GM23248 (cell line): ENCODE measurements at places on chromosomes 1 and 21. TPM values are rescaled to one million over a fixed set of nuclear protein-coding genes. Genes with fewer than 3 reads are reported as not detected.

- no peak for DNase-seq
These were observed 12.8 kb downstream of the TNNI3K start for GRCh38 chr1:74247881-74248528.

SH2D1B gene
- polyA plus RNA-seq: 0.38 TPM in 1 of 2 replicates, not detected in the other

TMEM269 gene
- polyA plus RNA-seq: 0.14 TPM in 1 of 2 replicates, not detected in the other

- peak; percentile 69 for DNase-seq
These were observed 550 bp downstream of the TRIM33 start for GRCh38 chr1:114510274-114511031.

GRCh38 chr1:160354388-160354985, 11.3 kb downstream of the NCSTN start:
- peak; percentile 50 for DNase-seq

CRB1 gene
- not detected in 2 replicates for polyA plus RNA-seq

DNA sequence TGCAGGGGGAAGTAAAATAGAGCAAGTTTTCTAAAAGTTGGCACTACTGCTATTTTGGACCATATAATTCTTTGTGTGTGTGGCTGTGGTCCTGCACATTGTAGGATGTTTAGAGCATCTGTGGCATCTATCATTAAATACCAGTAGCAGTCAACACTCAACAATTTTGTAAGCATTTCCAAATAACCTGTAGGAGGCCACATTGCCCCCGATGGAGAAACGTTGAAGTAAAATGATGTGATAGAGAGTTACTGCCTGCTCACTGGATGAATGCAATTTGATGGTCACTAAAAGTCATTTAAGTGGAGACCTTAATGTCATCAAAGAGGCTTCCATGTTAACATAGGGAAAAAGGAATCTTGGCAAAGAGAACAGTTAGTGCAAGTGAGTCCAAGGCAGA, 560.8 kb downstream of the NEGR1 start:
- DNase-seq: no peak

- DNase-seq: peak; percentile 88
These were observed 2.4 kb upstream of the PIK3R3 start for GRCh38 chr1:46134660-46135331.

- DNase-seq: peak; percentile 99
These were observed at the start of gene MAGI3 for GRCh38 chr1:113389953-113390834. MAGI3 (plus strand) TSS chr1:113390515; CDS start chr1:113391034, 519 bp downstream.

SMCP gene
- polyA plus RNA-seq: not detected in 2 replicates

DNA sequence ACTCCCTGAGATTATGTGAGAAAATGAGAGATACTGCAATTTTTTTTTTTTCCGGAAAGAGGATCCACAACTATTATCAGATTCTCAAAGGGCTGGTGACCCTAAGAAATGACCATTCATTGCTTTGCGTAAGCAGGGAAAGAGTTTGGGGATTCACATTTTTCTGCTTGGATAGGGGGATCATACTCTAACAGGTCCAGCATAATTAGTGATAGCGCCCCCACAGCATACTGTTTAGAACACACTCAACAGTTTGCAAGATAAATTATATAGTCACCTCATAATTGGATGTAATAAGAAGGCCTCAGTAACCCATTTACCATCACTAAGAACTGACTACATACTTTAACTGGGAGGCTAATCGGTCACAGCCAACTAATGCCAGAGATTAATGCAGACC, 1.9 kb downstream of the CCT3 start:
- DNase-seq: peak; percentile 26

GPR37L1 gene
- 0.03 TPM in 1 of 2 replicates, not detected in the other for polyA plus RNA-seq

- DNase-seq: no peak
These were observed 94.2 kb downstream of the KCNN3 start for GRCh38 chr1:154775621-154776605.

- no peak for DNase-seq
These were observed 21.1 kb downstream of the TMEM51 start for GRCh38 chr1:15174615-15174983.

DNA sequence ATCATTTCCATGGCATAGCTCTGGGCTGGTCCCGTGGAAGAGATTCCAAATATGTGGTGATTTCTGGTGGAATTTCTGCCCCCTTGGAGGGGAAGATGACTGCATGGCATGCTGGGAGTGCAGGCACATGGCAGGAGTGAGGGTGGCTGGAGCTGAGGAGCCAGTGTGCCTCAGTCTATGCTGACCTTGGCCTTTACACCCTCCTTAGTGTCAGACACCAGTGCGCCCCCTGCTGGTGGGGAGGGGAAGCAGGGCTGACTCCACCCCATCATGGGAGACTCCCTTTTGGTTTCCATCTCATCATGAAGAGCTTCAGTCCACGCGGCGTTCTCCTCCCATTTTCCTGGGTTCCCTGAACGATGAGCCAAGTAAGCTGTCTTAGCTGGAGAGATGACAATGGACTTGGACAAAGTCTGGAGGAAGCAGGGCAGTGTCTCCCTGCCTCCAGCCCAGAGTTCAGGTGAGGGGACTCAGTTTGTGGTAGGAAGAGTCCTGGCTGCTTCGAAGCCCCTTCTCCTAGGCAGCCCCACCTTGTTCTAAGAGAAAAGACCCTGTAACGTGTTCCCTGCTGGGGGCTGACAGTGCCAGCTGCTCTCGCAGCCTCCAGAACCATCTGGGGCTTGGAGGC, 10.3 kb downstream of the ALX3 start:
- DNase-seq: peak; percentile 38

DNA sequence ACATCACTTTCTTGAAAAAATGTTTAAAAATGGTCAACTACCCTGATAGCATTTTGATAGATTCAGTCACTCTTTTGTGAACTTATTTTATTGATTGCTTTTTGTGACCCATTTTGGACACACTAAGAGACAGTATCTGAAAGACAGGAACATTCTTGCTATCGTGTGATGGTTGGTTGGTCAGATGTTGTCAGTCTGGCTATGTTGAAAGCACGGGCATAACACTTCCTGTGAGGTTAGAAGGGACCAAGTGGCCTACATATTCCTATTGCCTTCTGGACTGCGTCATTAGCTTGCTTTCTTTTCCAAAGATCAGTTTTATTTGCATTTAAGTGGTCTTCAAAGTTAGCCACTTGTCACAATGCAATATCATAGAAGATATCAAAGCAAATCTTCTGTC, 1.4 kb downstream of the OR2T6 start:
- no peak for DNase-seq

DNA sequence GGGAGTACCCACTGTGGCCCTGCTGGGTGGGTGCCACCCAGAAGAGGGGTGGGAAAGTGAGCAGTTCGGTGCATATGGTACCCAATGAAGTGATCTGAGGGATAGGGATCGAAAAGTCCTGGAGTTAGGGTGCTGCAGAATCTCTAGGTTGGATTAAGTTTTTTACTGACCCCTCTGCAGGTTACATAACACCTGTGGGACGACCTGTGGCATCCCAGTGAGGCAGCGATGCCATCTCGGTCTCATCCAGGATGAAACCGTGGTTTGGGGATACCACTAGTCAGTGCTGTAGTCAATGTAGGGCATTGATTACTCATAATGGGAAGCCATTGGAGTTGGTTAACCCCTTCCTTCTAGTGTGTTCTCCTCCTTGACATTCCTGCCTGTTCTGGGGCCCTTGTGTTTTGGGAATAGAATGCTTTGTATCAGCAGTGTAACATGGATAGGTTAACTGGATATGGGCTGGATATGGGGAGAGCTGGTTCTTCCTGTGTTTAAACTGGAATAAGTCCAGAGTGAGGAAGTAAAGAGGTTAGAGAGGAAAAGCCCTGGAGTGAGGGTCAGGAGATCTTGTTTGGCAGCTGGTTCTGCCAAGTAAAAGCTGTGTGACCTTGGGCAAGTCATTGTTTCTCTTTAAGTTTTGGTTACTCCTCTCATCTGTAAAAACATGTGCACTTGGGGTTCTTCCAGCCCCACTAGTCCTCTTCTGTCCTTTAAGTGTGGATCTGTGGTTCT, 42.8 kb upstream of the ATF3 start:
- no peak for DNase-seq

- DNase-seq: no peak
These were observed 205.5 kb downstream of the KCNJ6 start for GRCh38 chr21:37710546-37711285.

DNA sequence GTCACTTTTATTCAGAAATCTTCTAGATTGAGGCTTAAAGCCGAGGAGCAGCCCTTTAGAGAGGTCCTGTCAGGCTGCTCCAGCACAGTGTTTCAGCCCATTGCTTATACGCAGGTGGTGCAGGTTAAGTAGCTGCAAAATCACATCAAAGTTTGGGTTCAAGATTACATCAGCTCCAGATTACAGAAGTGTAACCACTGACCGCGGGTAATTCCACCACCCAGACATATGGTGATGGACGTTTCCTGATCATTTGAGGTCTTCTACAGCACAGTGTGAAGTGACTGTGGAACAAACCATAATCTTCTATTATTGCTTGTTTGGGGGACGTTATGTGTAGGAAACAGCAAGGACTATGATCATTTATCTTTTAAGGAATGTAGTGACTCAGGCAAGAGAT, 11.8 kb downstream of the C1orf115 start:
- DNase-seq: no peak

DNA sequence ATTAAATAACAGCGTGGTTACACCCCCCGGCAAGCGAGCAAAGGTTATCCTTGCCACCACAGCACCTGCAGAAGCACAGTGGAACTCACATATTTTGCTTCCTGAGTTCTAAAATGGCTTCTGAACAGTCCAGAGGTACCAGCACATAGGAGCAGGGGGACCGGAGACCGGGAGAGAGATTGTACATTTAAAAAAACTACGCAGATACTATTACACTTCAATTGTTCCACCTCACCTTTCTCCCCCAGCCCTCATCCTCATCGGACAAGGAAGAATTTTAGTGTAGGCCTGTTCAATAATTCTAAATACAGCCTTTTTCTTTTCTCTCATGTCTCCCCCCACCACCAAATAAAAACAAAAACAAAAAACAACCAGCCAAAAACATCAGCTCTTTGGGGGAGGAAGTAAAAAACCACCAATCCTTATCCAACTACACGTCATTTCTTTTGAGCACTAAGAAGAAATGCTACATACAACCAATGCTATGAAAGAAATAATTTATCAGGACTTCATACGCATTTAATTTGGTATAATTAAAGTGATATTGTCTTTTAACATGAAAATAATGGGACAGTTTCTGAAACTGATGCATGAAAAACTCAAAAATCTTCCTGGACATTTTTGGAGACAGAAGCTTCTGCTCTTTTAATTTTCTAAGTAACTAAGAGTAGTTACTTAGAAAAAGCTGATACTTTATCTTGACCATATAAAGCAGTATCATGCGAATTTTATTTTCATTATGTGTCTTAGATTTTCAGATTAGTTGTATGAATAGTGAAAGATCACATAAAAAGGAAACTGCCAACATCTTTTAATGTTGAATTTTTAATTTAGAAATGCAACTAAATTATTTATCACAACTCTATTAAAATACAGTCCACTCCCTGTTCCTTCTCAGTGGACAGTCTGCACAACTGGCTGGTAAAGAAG, 9.1 kb downstream of the CDKN2C start:
- no peak for DNase-seq

FCRLB gene
- 9.4 and 10.1 TPM in 2 replicates for polyA plus RNA-seq

DNA sequence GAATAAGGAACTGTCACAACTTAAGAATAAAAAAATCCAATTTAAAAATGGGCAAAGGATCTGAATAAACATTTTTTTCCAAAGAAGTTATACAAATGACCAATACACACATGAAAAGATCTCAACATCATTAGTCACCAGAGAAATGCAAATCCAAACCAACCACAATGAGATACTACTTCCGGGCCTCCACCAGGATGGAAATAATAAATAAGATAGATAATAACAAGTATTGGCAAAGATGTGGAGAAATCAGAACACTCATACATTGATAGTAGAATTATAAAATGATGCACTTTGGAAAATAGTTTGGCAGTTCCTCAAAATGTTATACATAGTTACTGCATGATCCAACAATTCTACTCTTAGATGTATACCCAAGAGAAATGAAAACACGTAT, 18.7 kb downstream of the ZSWIM5 start:
- peak; percentile 50 for DNase-seq

- peak; percentile 58 for DNase-seq
These were observed 14.5 kb downstream of the GLUL start for GRCh38 chr1:182376936-182377574.

ACOT11 gene
- polyA plus RNA-seq: 3.4 and 3.6 TPM in 2 replicates

BMP8B gene
- polyA plus RNA-seq: not detected in 2 replicates

DNA sequence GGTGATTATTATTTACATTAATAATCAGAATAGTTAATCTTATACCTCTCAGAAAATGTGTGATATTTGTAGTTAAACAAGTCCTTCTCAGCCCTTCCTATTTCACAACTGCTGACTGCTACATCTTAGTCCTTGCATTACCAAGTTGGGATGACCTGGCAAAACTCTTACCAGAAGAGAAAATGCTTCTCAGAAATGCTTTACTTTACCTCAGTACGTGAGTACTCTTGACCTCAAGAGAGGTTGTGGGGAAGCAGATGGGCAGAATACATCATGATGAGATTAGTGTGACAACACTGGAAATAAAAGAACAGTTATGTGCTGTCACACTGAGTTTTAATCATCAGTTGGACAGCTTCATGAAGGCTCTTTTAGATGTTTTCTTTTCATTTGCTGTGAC, 16.2 kb downstream of the CFAP126 start:
- DNase-seq: no peak

DNA sequence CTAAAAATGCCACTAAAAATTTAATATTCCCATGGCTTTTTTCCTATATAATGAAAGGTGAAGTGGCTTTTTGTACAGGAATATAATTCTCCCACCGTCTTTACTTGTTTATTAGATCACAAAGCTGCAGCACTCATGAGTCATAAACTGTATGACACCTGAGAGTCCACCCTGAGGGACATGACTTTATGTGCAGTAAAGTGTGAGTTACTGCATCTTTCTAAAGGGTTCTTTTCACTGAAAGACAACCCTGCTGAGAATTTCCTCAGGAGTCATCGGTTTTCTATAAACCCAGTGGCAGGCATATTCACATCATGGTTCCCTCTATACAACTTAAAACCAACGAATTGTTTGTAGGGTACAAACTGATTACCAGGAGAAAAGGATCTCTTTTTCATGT, 77.4 kb downstream of the APP start:
- peak; percentile 74 for DNase-seq

GRCh38 chr1:67680486-67680885, 4.5 kb upstream of the GADD45A start:
- DNase-seq: peak; percentile 42

AMY1A gene
- polyA plus RNA-seq: not detected in 2 replicates

DNA sequence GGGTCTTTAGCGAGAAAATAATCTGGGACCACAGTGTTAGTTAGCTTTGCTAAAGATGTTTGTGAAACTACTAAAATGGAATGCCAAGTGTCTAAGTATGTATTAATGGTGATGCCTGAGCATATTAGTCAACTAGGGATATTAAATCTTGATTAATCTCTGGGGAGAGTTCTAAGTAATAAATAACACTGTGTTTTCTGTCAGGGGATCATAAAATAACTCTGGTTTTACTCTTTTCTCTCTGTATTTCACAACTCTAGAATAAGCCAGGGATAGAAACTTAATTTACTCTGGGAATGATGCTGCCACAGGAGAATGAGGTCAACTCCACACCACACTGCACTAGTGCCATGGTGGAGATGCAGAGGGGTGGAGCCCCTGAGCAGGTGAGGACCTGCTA, 399.2 kb downstream of the PTBP2 start:
- DNase-seq: no peak

EFHD2 gene
- 53.1 and 56.1 TPM in 2 replicates for polyA plus RNA-seq
